Neuronal stem cell (in vitro differentiated cells): ENCODE measurements at places on chromosomes 6 and 20.

DNA sequence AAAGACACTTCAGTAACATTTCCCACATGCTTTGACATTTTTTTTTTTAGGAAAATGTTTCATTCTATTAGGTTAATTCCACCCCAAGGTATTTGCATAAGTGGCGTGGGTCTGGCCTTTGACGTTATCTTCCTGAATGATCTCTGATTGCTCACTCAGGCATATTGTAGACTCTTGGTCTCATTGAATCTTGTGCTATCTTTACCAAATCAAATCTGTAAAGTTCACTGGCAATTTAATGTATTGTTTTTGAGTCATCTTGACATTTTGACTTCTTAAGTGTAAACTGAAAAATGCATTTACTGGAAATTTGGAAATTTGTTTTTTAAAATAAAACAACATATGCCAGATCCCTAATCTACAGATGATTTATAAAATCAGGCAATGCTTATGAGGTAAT, 16.0 kb upstream of the VIP start:
- DNase-seq, result no peak

- DNase-seq, result no peak
These were observed 454.6 kb upstream of the MARCKS start for GRCh38 chr6:113402544-113402943.

DNA sequence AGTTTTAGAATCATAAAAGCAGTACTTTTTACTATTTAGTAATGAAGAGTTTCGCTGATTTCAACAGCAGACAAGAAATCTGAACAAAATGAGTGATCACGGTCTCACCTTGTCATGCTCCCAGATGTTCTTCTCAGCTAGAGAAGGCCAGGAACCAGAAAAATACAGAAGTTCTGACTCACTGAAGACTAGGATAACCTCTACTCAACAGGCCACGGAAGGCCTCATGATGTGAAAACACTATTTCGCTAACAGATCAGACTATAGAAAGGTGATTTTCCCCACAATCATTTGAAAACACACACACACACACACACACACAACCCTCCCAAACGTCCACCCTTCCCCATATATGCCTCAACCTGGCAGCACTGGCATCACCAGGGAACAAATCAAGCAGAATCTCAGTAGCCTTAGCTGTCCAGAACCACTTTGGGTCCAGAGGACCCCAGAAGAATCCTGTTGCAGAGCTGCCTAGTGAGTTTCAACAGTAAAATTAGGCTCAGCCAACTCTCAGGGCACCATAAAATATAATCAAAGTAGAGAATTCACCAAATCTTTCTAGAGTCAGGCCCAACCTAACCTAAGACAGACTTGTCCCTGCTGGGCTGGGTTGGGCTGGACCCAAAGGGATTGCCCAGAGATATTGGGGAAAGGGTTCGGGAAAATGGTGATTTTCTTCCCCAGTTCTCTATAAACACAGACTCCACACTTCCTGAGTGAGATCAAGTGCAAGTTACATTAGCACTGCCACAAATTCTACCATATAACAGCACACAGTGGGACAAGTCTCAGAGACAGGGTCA, 7.9 kb downstream of the EXOC2 start:
- no peak for DNase-seq

DNA sequence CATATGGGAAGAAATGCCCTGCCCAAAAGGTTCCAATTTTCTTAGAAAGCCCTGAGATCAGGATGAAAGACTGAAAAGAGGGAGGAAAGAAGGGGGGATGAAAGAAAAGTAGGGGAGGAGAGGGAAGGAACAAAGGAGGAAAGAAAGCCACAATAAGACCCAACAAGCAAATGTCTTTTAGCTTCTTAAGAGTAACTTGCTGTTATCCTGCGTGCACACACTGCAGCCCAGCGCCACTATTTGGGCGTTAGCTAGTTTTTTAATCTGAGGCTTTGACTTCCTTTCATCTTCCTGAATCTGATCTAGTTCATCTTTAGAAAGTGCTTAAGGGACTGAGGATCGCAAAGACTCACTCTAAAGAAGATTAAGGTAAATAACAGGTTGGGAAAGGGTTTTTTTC, 77.4 kb upstream of the HDDC2 start:
- DNase-seq, result no peak

GRCh38 chr6:41594326-41594725, 43.9 kb upstream of the MDFI start:
- DNase-seq, result no peak

GRCh38 chr6:75219263-75219662, 13.4 kb upstream of the COL12A1 start:
- DNase-seq, result no peak

DNA sequence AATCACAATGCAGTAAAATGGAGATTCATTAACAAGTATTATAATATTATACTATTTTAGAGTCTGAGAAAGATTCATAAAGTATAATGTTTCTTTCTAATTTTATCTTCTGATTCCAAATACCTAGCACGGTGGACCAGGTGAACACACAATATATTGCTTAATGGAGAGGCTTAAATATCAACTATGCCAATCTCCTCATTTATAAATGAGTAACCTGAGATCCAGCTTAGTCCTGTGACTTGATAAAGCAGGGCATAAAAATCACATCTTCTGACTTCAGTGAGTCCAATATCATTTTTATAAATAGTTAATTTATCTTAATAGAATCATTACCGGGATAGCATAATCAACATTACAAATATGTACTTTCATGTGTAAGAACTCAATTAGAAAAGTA, 144.4 kb upstream of the GJE1 start:
- no peak for DNase-seq

DNA sequence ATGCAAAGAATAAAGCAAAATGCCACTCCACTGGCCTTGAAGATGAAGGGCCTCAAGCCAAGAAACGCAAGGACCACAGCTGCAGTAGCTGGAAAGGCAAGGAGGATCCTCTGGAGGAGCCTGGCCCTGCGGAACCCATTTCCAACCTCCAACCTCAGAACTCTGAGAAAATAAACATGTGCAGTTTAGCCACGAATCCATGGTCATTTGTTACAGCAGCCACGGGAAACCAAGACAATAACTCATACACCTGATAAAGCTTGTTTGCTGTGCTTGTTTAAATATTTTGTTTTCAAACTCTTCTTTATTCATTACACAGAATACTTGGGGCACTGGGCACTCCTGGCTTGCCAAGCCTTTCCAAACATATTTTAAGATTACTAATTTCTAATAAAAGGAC, 10.4 kb downstream of the SERPINB6 start:
- DNase-seq, result no peak

DNA sequence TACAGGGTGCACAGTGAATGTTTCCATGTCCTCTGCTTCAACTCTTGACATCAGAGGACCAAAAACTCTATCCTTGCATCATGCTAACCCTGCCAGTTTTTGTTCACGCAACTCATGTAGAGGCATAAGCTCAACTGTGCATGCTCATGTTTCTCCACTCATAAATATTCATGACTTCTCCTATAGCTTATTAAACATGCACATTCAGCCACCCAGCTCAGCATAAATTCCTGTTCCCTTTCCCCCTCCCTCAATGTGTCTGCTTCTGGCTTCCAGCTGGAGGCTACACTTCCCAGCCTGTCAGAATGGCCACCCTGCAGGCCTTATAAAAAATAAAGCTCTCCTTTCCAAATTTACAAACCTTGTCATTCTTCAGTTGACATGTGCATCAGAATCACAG, 154.6 kb downstream of the KIF16B start:
- no peak for DNase-seq

GRCh38 chr6:105994118-105994590, 92.0 kb upstream of the PRDM1 start:
- DNase-seq, result peak; percentile 37

DNA sequence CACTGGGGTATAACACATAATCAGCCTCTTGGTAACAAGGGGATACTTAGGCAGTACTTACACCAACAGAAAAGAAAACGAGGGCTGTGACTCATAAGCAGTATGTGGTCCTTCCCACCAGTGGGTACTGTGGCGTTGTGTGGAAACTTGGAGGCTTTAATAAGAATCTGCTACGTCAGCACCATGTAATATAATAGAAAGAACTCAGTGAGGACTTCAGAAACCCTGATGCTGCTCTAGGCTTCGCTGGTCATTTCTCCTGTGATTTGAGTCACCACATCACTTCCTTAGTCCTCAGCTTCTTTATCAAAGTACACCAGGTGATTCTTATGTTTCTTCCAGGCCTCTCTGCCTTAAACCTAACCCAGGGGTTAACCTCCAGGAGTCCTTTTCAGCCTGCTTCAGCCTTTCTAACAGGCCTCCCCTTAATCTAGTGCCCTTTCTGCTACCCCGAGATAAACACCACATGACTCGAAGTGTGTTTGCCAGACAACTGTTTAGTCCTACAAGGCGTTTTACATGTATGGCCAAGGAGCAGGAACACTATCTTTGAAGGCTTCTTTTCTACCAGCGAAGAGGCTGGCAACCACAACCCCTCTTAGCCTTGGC, 68.5 kb downstream of the FYN start:
- no peak for DNase-seq

- no peak for DNase-seq
These were observed 582.2 kb upstream of the FLRT3 start for GRCh38 chr20:14919501-14920081.

GRCh38 chr6:17458966-17459365, 65.6 kb downstream of the CAP2 start:
- no peak for DNase-seq

- DNase-seq, result no peak
These were observed 156.6 kb downstream of the NFATC2 start for GRCh38 chr20:51385646-51386530.

- no peak for DNase-seq
These were observed 73.9 kb upstream of the RUNX2 start for GRCh38 chr6:45254253-45254652.

DNA sequence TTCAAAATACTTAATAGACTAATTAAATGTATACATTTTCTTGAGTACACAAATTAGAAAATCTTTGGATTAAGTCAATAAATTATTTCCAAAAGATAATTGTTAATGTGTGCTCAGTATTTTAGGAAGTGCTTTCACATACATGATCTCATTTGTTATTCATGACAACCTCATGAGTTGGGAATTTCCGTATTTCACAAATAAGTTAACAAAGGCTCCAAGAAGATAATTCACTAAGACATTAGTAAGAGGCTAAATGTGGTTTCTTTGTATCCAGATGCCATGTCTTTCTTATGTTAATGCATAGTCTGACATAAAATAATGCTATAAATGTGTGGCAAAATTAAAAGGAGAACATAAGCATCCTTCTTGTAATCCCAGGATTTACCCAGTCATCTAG, 79.5 kb upstream of the TCF21 start:
- DNase-seq, result no peak

DNA sequence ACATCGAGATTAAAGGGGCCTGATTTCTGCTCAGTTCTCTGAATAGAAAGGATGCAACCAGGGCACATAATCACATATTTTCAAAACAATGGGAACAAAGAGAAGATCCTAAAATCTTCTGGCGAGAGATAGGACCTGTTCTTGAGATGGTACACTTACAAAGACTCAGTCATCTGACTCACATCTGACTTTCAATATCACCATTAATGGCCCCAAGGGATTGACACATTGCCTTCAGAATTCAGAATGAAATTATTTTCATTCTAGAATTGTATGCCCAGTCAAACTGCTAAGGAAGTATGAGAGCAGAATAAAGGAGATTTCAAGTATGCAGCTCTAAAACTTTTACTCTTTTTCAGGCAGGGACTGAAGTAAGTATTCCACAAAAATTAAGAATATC, 240.7 kb upstream of the POU3F2 start:
- DNase-seq, result no peak

- DNase-seq, result no peak
These were observed 1.1 kb upstream of the JARID2 start for GRCh38 chr6:15244620-15245360.

GRCh38 chr6:163149279-163149848, 265.2 kb upstream of the QKI start:
- DNase-seq, result no peak

GRCh38 chr20:39752262-39752876, 790.2 kb downstream of the DHX35 start:
- no peak for DNase-seq

GRCh38 chr20:16013631-16014030, 559.6 kb downstream of the KIF16B start:
- DNase-seq, result no peak

DNA sequence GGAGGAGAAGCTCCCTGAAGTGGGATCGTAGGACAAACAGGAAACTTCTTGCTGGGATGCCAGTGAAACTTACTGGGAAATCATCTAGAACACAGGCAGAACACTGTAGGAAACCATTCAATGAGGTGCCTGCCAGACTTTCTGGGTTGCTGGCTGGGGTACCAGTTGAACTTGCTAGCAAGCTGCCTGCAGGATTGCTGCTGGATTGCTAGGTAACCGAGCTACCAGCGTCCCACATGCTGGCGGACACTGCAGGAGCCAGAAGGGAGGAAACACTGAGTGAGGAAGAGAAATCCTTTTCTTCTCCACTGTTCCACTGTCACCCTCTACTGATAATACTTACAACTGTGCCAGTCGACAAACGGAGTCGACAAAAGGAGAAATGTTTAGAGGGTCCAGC, 91.3 kb upstream of the SLC35B3 start:
- no peak for DNase-seq

GRCh38 chr6:15969236-15969778, 159.6 kb upstream of the MYLIP start:
- no peak for DNase-seq

DNA sequence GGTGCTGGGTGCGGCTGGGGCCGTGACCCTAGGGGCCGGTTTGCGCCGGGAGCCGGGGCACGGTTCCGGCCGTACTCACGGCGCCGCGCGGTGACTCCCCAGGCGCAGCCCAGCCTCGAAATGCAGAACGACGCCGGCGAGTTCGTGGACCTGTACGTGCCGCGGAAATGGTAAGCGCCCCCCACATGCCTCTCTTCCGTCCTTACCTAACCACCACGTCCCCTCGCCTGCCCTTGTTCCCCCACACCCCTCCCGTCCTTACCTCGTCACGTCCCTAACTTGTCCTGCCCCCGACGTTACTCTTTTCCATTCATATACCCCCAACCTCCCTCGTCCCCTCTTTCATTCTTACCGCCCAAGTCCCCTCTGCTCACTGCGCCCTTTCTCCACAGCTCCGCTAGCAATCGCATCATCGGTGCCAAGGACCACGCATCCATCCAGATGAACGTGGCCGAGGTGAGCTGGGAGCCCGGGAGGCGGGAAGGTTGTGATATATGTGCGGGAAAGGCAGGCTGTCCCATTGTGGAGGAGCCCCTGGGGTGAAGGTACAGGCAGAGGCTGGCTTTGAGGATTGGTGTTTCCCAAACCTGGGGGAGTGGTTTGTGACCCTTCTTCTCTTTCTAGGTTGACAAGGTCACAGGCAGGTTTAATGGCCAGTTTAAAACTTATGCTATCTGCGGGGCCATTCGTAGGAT, 463 bp downstream of the RPS21 start:
- DNase-seq, result no peak

DNA sequence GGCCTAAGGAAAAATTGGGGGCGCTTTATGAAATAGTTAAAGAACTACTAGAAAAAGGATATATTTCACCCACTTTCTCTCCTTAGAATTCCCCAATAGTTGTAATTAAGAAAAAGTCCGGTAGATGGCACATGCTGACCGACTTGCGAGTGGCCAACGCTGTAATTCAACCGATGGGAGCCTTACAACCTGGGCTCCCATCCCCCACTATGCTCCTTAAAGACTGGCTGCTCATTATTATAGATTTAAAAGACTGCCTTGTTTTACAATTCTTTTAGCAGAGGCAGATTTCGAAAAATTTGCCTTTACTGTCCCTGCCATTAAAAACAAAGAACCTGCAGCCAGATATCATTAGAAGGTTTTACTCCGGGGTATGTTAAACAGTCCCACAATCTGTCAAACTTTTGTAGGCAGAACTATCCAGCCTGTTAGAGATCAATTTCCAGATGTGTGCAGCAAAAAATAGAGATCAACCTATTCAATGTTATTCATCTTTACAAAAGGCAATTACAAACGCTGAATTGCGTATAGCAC, 58.5 kb upstream of the PRSS16 start:
- DNase-seq, result peak; percentile 77

GRCh38 chr20:62580052-62580451, 62.3 kb upstream of the SLCO4A1 start:
- DNase-seq, result no peak
